ENCODE measurements at places on chromosomes 1 and 21.

- no peak for DNase-seq
Observed at GRCh38 chr21:42223826-42224575, 5.1 kb downstream of the ABCG1 start.

- DNase-seq, result no peak
Observed at GRCh38 chr21:45219517-45219916, 68.2 kb downstream of the POFUT2 start.

- no peak for DNase-seq
Observed at GRCh38 chr1:67791686-67792085, 41.6 kb downstream of the GNG12 start.

GRCh38 chr1:85495556-85495955 is 30.6 kb upstream of the DDAH1 start:
- DNase-seq, result no peak

GRCh38 chr1:209807509-209807908 is 1.6 kb upstream of the IRF6 start:
- no peak for DNase-seq

Data from anterior cingulate cortex (tissue), 58 donors.